ENCODE measurements at places on chromosomes 3 and 15. TPM values are rescaled to one million over a fixed set of nuclear protein-coding genes. Genes with fewer than 3 reads are reported as not detected.

The TTC21A gene
- total RNA-seq: 5.4 TPM

The CBLB gene
- 46.2 TPM for total RNA-seq

The ACSBG1 gene
- total RNA-seq: 6.4 TPM

The CEP19 gene
- total RNA-seq: 1.1 TPM

The ECT2 gene
- total RNA-seq: 6.8 TPM

The FMN1 gene
- total RNA-seq: 5.1 TPM

The SERPINI2 gene
- not detected for total RNA-seq

The IMPG2 gene
- total RNA-seq: 0.96 TPM

The SMAD6 gene
- 11.2 TPM for total RNA-seq

The HCLS1 gene
- 27.1 TPM for total RNA-seq

The CCR3 gene
- not detected for total RNA-seq

The EFCC1 gene
- 5.7 TPM for total RNA-seq

The ABI3BP gene
- 109 TPM for total RNA-seq

The CD80 gene
- total RNA-seq: not detected

The RLBP1 gene
- 0.64 TPM for total RNA-seq

The CKMT1B gene
- not detected for total RNA-seq

The C3orf49 gene
- not detected for total RNA-seq

The ITIH1 gene
- not detected for total RNA-seq
